Type B pancreatic cell (in vitro differentiated cells): ENCODE measurements at places on chromosomes 12 and 14.

GRCh38 chr12:23911574-23911973 lies 37.9 kb downstream of the SOX5 start:
- DNase-seq = no peak

GRCh38 chr14:96104469-96105057 lies 65.4 kb downstream of the C14orf132 start:
- no peak for DNase-seq

GRCh38 chr12:32423559-32423958 lies 24.2 kb downstream of the FGD4 start:
- DNase-seq = no peak

DNA sequence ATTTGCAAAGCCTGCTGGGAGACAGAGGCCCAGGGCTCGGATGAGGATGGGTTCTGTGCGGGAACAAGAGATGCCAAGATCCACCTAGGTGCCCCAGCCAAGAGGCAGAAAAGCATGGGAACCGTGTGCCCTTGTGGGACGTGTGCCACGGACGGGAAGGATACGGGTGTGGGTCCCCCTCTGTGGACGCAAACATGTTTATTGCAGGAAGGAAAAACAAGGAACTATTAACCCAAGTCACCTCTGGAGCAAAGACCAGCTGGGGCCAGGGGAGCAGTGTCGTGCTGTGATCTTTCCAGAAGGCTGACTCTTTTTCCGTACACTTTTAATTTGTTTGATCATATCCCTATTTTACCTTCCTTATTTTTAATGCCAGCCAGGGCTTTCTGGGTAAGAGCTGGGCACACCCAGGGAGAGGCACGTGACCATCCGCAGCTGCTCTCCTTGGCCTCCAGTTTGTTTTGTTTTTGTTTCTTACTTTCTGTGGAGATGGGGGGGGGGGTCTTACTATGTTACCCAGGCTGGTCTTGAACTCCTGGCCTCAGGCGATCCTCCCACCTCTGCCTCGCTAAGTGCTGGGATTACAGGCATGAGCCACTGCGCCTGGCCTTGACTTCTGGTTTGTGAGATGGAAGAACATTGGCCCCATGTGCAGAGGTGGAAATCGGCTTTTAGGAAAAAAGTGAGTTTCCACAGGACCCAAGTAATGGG lies 20.7 kb downstream of the SCARB1 start:
- no peak for DNase-seq

GRCh38 chr14:65101631-65102440 lies 481 bp downstream of the MAX start:
- peak; percentile 71 for DNase-seq

DNA sequence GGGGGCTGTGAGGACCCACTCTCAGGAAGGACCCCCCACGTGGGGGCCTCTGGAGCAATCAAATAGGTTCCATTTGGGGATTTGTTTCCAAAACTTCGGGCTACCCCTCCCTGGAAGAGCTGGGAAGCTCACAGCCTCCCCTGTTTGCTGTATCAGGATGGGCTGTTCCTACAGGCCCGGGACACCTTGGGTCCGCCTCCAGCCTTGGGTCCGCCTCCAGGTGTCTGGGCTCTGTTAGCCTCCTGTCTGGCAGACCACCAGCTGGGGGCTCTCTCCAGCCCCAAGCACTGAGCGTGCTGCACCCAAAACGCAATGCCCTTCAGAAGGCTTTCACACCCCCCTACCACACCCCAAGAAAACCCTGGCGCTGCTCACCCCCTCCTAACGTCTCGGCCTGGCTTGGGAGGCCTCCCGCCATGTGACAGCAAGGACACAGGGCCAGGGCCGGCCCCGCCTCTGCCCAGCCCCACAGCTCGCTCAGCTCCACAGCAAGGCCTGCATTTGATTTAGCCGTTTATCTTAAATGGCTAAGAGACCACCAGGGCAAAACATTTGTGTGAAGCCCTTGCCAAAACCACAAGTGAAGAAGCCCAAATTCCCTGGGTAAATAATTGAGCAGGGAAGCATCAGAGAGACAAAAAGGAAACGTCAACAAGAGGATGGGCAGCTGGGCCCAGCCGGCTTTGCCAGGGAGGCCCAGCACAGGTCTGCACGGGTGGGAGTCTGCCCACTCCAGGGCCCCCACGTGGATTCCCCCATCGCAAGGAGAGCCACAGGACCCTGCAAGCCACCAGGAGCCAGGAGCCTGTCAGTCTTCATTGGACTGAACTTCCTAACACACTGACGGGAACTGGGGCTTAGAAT lies 39.9 kb downstream of the BCL11B start:
- no peak for DNase-seq

DNA sequence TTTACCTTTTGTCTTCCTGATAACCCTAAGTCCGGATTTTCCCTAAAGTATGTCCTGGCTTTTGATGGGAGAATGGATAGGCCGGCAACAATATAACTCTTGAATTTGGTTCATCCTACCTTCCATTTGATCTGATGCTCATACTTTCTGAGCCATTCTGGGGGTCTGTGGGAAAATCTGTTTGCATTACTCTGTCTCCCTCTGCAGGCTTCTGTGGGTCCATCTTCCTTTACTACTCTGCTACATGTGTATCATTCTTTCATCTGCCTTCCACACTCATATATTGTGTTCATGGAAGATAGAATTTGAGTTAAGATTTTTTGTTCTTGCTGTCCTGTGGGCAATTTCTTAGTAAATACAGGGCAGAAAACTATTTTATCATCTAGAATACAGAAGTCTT lies 101.5 kb downstream of the NAV3 start:
- no peak for DNase-seq

GRCh38 chr12:27964123-27964522 lies 8.4 kb downstream of the PTHLH start:
- DNase-seq = no peak

DNA sequence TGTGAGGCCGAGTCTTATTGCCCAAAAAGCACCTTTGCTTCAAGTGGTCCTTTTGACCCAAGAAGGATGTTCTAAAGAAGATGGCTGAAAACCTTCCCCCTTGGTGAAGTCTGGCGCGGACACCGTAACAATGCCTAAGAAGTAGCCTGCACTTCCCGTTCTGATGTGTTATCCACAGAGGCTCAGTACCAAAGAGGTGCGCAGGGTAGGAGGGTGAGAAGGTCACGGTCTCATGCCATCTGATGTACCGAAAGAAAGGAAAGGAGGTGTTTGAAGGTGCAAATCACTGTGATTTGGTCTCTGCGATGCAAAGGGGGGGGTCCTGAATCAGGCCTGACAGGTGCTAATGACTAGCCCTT lies 9.9 kb downstream of the PEBP1 start:
- no peak for DNase-seq

DNA sequence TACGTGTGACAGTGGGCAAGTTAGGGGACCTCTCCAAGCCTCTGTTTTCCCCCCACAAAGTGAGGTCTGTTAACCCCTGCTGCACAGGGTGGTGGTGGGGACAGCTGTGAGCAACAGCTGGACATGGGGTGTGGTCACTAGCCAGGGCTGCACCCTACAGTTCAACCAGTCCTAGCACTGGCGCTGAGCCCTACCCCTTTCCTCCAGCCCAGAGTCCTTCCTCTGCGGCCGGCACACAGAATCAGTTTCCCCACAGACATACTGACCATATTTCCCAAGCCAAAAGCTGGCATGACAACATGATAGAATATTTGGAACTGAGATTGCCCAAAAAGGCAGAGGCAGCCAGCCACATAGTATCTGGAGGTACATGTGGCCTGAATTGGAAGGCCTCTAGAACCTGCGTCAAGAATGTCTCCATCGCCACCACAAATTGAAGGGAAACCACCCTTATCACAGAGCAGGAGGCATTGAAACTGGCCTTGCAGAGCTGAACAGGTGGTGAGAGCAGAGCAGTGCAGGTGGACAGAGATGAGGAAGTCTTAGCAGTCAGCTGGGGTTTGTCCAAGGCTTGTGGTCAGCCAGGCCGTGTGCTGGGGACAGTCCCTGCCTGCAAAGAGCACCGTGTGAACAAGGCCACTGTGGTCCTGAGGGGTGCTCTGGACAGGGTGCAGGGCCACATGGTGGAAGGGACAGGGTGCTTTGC lies 21.2 kb downstream of the DEGS2 start:
- no peak for DNase-seq

DNA sequence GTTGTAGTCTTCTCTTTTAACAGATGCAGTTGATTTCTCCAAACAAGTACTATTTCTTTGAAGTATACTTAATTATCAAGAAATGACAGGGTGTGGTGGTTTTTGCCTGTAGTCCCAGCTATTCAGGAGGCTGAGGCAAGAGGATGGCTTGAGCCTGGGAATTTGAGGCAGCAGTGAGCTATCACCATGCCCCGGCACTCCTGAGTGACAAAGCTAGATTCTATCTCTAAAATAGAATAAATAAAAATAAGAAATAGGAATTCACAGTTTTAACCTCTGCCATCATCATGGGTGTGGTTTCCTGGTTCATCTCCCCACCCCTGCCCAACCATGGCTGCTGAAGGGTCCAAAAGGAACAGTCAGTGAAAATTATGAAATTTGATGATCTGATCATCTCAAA lies 290.2 kb upstream of the FLRT2 start:
- DNase-seq = no peak

- no peak for DNase-seq
Observed at GRCh38 chr12:42575717-42576116, 13.8 kb downstream of the PRICKLE1 start.

GRCh38 chr12:21065845-21066244 lies 65.1 kb upstream of the SLCO1B1 start:
- no peak for DNase-seq

DNA sequence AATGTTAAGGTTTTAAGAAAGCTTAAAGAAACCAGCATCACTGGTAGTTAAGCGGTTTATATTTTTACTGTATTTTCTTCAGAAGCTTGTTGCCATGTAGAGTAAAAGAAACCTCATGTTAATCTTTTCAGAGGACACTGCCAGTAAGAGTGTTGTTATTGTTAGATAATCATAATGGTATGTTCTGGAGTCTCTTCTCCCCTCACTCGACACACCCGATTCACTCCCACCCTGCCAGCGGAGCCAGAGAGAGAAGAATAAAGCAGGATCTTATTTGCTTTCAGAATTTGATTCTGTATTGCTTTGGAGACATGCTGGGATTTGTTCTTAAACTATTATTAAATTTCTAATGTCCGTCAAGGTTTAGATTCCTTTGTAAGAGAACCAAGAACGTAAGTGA lies 113.7 kb downstream of the SAMD4A start:
- DNase-seq = no peak

DNA sequence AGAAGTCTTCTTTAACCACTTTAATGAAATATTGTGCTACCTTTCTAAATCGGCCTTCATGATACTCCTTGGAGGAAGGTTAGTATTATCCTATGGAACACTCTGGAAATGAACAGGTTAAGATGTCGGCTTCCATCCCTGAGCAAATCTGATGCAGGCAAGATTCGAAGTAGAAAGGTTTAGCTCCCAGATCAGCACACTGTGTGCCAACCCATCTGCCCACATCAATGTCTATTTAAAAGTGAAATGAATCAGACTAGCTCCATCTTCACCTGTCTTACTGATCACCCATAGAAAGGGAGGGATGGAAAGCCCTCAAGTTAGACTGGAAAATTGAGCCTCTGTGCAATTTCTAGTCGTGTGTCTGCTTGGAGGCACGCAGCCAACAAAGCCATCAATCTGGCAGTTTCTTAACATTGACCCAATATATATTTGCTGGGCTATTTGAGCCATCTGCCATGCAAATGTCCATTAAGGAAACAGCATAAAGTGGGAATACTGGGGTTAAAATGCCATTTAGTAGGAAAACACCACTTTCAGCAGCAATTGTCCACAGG lies 506.1 kb downstream of the RMST start:
- DNase-seq = no peak

DNA sequence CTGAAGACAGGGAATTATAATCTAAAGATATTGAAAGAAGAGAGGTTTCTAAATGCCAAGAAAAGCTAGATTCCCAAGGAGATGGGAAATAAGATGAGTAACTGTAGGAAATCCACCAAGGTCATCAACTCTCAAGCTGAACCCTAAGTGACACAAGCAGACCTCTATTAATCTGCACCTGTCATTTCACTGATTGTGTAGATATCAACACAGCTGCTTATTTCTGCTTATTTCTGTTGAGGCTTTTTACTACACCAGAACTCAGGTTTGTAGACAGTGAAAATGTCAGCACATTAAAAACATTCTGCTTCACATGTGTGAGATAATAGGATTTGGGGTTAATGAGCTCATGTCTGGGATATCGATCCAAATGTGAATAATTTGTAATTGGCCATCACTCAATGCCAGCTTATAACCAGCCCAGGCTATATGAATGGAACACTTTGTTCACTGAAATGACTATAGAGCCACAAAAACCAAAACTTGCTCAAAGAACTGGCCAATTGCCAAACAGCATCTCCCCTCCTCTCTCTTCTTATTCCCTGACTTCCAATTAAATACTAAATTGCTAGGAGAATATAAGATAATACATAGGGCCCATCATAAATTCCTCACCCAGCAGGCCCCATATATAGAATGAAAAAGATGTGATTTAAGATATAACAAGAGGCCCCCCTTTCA lies 188.7 kb upstream of the ARID2 start:
- no peak for DNase-seq

DNA sequence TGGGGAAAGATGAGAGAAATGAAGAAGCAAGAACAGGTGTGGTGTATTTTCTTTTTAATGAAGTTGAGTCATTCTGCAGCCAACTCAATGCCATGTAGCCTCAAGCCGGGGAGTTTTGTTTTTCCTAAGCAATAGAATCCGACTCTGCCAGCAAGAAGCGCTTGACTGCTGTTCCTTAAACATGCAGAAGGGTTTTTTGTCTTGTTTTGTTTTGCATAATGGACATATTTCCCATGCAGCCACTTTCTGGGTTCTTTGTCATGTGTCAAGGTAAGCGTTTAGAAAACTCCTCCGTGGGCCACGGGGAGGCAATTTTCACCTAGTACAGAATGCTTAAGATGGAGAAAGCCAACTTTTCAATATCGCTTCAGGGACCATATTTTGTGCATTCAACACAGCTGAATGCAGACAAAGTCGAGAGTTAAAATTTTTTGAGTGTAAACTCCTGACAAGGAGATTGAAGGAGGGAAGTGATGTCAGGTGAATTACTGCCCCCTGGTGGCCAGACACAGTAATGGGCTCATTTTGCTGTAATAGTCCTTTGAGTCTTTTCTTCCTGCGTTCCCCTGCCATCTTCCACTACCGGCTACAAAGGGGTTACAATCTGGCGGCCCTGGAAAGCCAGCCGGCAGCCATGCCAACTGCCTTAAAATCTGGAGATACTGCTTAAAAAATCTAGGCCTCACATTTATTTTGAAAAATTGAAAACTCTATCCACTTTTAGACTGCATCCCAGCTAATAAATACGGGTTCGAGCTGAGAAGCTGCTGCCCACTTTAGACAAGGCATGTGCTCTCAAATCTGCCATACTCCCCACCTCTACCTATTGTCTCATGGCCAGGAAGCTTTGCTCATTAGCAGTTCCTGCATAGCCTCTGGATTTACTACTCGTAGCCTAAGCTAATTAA lies 3.2 kb upstream of the FICD start:
- peak; percentile 80 for DNase-seq

DNA sequence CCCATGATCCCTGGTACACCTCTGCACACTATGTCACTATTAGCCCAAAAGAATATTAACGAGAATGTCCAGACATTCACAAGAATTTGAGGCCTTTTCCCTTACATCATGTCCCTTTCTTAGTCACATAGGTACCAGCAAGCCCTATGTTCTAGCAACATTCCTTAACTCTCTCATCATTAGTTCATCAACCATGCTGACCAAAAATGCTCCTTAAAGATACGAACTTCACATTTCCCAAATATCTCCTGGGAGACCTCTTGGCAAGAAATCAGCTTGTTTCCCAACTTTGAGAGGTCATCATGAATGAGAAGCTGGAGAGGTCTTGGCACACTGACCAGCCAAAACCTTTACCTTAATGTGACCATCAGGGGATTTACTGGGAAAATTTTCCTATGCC lies 4.6 kb downstream of the SALL2 start:
- DNase-seq = no peak
